ENCODE measurements at places on chromosomes 7 and 10.

DNA sequence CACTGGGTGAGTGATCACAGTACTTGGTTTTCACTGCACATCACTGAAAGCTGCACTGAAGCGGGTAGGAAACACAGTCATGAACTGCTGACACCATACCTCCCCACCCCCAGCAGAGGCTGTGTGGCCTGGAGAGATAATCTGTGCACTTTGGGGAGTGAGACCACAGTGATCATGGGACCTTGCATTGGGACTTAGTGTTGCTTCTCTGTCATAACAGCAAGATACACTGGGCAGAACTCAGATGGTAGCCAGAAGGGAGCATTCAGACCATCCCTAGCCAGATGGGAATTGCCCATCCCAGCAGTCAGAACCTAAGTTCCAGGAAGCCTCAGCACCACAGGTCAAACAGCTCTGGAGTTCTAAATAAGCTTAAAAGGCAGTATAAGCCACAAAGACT is 346.4 kb upstream of the TMEM229A start:
- no peak for DNase-seq

DNA sequence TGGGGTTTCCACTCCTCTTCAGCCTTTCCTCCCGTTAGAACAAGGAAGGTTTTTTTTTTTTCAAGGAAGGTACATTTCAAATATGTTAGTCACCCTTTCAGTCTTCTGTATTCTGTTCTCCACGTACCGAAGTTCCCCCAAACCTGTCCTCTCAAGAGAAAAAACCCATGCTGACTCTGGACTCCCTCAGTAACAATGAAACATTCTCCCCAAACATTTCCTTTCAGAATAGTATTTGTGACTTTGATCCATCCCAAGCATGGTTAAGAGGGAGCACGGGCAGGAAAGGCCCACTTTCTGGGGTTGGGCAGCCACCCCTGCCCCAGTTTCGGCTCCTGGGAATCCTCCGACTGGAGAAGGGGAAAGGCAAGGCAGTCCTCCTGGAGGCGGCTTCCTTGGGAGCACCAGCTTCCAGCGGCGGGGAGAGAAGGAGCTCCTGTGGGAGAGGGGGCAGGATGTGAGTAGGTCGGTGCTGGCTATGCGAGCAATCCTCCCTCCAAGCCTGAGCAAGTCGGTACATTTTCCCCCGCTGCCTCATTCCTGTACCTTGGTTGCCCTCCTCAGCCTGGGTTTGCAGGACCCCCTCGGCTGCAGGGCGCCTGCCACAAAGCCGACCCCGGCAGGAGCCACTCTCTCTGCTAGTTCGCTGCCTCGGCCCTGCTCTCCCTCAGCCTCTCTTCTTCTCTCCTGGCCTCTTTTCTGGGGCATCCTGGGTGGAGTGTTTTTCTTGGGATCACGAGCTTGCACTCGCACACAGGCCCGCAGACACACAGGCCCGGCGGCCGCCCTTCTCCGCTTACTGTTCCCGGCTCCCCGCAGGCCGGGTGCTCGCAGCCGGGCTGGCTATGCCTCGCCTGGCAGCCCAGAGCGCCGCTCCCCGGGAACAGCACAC is 2.1 kb upstream of the HOXA1 start:
- no peak for DNase-seq

DNA sequence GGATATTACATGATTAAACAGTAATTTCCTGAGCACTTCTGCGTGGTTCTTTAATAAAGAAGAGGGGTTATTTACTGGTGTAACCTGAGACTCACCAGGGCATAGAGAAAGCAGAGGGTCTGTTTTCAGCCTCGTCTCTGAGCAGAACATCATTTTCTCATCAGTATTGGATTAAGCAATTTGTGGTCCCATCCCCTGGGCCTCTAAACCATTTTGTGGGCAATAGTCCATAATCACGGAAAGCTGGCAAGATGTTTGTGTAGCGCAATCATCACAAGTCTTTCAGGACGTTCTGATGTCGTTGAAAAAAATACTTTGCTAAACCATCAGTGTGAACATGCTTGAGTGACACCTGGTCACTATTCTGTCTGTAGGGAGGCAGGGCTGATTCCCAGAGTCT is 37.1 kb upstream of the SEC61G start:
- DNase-seq = no peak

DNA sequence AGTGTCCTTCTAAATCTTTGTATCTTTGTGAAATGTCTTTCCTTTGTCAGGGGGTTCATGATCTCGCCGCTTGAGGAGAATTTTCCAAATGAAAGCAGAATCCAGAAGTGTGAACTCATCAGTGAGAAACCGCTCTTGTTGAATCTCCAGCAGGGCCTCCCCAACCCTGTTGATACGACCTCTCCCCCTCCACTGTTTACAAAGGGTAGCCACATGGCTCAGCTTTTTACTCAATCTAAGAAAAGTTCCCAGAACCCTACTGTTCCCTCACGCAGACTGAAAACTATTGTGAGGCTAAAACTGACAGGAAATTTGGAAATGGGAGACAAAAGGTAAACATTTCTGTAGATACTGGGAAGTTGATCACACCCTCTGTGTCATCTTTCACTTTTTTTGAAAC is 73.9 kb downstream of the SEMA3C start:
- no peak for DNase-seq

DNA sequence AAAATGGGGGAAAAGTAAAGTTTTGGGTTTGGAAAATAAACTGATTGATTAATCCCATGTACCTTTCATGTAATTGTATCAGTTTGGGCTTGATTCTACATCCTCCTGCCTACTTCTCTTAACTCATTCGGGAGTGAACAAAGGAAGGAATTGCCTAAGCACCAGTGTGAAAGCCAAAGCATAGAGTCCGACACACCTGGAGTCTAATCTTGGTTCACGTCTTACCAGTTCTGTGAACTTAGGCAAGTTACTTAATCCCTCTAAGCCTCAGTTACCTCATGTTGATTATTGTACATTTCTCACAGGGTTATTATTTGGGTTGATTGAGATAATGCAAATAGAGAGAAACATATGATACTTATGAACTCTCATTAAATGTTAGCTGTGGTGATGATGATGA is 41.1 kb upstream of the PRPS1L1 start:
- DNase-seq = no peak

- DNase-seq = no peak
Observed at GRCh38 chr10:50557130-50557682, 66.5 kb downstream of the SGMS1 start.

- DNase-seq = no peak
Observed at GRCh38 chr10:110370006-110370405, 65.3 kb upstream of the SMNDC1 start.

DNA sequence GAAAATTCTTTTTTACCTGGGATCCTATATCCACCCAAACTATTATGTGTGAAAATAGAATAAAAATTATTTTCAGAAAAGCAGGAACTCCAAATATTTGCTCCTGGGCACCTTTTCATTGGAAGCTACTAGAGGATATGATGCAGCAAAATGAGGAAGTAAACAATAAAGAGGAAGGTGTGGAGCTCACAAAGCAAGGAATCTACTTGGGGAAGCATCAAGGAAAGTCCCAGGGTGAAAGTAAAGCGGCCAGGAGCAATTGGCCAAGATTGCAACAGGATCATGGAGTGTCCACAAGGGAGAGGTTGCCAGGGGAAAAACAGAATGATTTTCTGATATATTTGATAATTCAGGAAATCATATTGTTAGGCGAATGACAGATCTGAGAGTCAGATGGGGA is 80.8 kb downstream of the CARD11 start:
- no peak for DNase-seq

DNA sequence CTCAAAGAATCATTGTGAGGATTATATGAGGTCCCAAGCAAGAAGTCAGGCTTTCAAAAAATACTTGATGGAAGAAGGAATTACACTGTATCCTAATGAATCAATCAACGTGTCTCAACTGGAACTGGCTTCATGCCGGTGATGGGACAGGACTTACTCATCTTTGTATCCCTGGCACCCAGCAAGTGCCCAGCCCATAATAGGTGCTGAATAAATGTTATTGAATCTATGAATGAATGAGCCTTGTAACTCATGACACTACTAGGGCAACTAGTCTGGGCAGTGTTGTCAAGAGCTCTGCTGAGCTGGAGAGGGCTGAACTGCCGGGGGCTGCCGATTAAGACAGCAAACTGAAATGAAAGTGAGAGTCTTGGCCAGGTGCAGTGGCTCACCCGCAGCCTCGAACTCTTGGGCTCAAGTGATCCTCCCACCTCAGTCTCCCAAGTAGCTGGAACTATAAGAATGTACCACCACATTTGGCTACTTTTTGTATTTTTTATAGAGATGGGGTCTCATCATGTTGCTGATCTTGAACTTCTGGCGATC is 87.2 kb upstream of the KIF5B start:
- DNase-seq = no peak

- DNase-seq = no peak
Observed at GRCh38 chr7:121279060-121279620, 49.7 kb upstream of the WNT16 start.

- no peak for DNase-seq
Observed at GRCh38 chr7:3154317-3154716, 110.7 kb upstream of the CARD11 start.

- DNase-seq = peak; percentile 98
Observed at GRCh38 chr7:151754142-151754590, 122.7 kb downstream of the PRKAG2 start.

GRCh38 chr10:104612571-104613205 is 28.4 kb upstream of the SORCS3 start:
- DNase-seq = no peak

DNA sequence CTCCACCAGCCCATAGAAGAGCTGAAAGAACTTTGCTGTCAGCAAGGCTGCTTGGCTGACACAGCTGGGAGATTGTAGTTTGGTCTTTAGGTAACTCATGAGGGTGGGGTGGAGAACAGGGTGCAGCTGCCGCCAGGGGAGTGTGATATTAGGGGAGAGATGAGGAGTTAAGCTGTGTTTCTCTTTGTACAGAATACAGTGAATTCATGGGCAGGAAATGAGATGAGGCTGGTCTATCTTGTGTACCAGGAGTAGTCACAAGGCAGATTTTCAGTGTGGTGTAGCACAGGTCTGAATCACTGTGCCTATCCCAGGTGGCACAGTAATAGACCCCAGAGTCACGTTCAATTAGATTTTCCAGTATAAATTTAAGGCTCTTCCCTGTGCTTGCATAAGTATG is 56.6 kb upstream of the TARP start:
- no peak for DNase-seq

DNA sequence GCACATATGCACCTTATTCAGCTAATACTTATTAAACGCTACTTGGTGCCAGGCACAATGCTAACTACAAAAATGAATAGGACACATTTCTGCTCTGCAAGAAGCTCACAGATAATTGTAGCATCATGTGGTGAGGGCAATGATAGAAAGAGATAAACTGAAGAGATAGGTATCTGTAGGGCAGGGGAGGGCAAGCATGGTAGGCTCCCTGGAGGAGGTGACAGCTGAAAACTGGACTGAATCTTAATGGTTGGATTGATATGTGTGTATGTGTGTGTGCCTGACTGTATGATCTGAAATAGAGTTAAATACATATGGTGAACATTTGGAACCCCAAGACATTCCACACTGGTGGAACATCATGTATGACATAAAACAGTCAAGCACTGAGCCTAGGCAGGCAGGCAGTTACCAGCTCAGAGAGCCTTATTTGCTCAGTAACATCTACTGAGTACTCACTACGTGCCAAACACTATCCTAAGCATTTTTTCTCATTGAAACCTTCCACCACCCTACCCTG is 4.8 kb upstream of the CEP55 start:
- DNase-seq = no peak

DNA sequence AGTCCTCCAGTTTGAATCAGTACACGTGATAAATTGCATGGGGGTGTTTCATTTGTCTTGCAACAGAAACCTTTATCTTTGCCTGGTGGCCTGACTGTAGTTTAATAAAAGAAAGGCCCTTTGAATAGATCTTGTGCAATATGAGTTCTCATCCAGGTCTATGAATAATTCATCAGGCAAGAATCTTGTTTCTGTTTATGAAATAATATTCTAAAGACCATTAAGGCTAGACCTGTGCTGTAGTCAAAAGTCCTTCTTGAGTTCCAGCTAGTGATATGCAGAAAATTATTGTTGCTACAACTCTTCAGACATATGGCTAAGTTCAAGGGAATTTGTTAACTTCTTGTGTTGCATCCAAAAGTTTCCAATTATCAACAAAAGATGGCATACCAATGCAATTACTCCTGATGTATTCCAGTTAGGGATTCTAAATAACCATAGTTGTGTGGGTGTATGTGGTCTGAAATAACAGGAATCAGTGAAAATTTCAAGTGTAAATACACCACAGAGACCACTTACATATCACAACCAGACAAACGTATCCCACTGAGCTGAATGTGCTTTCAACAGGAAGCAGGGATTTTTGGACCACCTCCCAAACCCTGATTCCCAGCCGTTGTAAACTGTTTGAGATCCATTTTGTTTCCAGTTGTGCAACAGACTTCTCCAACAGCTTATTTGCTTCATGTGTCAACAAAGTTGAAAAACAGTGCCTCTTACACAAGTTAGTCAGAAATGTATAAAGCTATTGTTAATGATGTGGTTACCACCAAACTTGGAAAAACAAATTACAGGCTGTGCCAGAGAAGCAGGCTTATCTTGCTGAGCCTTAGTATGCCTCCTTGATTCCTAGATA is 54.7 kb upstream of the BICC1 start:
- DNase-seq = peak; percentile 77

DNA sequence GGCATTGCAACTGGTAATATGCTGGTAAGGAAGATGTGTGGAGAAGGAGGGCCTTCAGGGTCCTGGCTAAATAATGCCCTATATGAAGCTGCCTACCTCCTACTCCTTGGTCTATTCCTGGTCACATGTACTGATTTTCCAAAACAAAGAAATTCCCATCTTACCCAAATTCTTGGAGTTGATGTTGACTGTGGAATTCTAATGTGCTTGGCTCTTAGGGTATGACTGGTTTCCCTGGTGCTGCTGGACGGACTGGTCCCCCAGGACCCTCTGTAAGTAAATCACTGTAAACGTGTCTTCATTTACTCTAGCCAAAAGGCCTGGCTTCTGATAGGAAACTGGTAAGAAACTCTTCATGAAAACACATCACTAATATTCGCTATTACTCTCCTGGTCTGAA is 27.0 kb downstream of the COL1A2 start:
- DNase-seq = no peak

- no peak for DNase-seq
Observed at GRCh38 chr7:47751043-47751442, 169.1 kb upstream of the TNS3 start.

DNA sequence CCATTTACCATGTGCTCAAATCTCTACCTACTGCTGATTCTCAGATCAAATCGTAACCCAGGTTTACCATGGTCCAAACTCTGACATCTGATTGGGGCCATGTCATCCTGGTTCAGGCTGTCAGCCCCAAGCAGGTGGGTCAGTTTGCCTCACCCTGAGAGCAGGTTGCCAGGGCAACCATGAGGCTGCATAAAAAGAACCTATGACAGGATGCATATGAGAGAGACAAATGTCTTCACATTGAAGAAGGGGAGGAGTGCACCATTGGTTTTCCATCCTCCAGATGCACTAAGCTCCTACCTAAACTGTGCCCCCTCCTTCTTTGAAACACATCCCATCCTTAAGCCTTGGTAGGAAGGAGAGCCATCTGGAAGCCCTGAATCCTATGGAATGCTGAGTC is 10.2 kb downstream of the PRSS1 start:
- DNase-seq = no peak
